COLO829 (cell line): ENCODE measurements at places on chromosomes 12 and 14.

DNA sequence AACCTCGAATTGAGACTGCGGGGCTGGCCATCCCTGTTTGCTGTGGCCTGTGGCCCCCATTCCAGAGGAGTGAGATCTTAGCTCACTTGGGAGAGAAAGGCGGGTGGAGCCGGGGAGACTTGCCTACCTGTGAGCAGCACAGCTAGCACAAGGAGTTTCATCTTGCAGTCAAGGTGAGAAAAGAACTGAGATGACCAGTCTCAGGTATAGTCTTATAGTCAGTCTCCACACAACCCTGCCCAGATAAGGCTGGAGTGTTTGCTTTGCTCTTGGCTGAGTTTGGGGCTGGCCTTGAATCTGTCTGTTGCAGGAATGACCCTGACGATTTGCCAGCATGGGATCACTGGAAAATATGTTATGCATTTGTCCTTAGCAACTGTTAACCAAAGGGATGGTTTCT is at the start of gene PLA2G1B:
PLA2G1B (minus strand) TSS at position 187 of the 400 bp plus-strand sequence; CDS start at position 161, 26 bp downstream.
- no peak for DNase-seq

GRCh38 chr12:18750085-18750484 is 12.2 kb downstream of the CAPZA3 start:
- no peak for DNase-seq

- no peak for DNase-seq
These were observed 338.8 kb upstream of the DDHD1 start for GRCh38 chr14:53491884-53492277.

GRCh38 chr12:23464241-23464812 is 485.1 kb downstream of the SOX5 start:
- no peak for DNase-seq

DNA sequence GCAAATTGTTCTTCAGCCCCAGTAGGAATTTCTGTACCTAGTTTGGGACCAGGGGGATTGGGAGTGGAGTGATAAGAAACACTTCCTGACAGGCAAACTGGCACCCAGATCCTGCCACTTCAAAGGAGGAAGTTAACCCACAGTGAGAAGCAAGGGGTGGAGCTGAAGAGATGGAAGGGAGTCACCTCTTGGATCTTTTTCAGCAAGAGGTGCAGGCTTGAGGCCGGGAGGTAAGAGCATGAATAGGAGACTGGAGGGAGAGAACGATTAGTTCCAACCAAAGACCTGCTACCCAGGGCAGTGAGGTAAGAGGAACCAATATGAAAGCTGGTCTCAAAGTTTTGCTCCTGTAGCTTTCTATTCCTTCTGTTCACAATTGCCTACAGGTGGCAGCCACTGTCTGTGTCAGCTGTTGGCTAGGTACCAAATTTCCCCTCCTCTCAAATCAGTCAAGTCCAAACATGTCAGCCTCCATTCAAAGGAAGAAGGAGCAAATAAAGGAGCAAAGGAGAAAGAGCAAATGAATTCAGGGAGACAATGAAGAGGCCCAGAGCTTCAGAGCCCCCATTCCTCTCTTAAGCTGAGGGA is 14.9 kb upstream of the TAC3 start:
- DNase-seq, result no peak

DNA sequence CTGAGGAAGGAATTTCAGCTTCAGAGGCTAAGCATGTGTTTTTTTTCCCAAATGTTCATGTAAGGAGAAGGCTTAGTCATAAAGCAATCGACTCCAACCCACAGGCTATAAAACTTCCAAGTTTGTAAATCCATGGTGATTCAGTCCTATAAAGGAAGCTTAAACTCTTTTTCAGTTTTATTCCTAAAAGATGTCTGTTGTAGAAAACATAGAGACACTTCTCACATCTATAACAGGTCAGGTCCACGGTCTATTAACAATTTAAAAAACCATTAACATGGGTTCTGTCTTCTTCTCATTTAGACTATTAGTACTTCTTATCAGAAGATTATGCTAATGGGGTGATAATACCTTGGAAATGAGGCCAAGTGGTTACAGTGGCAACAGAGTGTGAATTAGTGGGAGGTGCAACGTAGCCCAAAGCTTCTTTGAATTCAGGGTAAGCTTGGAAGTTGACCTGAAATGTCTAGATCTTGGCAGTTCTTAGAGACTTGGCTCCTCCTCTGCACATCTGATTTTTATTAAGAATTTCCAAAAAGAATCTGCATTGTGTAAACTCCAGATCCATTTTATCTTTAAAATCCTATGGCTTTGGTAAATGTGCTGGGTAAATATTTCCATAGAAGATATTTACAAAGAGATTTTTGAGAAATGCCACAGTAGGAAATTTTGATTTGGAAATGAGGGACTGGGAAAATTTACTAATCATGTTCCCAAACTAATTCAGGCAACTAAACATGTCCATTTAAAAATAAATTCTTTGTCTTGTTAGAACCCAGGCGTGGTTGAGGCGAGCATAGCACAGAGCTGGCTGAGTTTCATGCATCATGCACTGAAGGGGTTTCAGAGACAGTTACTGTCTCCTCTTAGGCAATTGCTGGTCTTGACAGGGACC is 86.4 kb downstream of the EML1 start:
- DNase-seq, result peak; percentile 61

GRCh38 chr14:101064718-101065117 is 161.2 kb upstream of the RTL1 start:
- DNase-seq, result no peak

DNA sequence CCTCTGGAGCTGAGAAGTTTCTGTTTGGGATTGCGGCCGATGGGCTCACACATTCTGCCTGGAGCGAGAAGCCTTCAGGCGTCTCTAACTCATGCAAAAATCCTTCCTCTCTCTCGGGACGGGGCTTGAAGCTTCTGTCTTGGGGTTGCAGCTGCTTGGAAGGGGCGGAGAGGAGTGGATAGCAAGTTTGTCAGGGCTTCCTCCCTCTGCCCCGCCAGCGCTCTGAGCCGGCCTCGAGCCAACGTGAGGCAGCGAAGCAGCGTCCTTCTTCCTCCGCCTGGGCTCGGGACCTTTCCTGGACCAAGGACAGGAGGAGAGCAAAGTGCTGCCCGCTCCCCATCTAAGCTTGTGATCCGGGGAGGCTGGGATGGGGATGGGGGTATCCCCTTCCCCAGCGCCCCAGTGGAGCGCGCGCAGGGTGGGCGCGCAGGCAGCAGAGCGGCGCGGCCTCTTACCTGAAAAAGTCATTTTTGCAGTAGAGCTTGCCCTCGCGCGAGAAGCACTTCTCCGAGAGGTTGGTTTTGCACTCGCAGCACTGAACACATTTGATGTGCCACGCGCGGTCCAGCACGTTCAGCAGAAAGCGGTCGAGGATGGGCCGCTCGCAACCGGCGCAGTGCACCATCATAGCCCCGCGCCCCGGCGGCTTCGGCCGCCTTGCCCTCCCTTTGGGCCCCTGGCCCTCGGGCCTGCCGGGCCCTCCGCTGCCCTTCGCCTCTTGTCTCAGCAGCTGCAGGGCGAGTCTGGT is 626 bp downstream of the LHX5 start:
- no peak for DNase-seq

- DNase-seq, result no peak
These were observed 114.0 kb downstream of the SLC41A2 start for GRCh38 chr12:104844123-104844522.

- DNase-seq, result no peak
These were observed 1401.8 kb downstream of the FSCB start for GRCh38 chr14:43105305-43105704.

- no peak for DNase-seq
These were observed 39.7 kb upstream of the PSMA6 start for GRCh38 chr14:35252451-35252868.

GRCh38 chr14:37343307-37344094 is 145.8 kb downstream of the MIPOL1 start:
- no peak for DNase-seq

GRCh38 chr12:93111773-93112172 is 182.7 kb upstream of the EEA1 start:
- no peak for DNase-seq

DNA sequence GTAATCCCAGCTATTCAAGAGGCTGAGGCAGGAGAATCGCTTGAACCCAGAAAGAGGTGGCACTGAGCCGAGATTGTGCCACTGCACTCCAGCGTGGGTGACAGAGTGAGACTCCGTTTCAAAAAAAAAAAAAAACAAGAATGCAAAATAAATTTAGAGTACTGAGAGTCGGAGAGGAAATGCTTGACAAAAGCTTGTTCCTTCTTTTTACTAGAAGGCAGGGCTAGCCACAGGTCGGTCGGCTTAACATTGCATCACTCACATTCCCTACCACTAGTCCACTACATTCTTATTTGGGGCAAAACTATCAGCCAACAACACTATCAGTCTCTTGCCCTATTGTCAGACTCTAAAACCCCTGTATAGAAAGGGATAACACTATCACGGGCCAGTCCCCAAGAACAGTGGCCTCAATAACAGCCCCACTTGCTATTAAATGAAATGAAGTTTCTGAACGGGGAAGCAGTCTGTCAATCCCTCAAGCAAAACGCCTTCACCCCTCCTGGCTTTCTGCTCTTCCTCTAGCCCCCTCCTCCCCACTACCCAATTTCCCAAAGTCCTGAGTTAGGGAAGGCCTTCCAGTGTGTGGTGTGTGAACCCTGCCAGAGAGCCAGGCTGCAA is 1.0 kb downstream of the RNF41 start:
- no peak for DNase-seq

- no peak for DNase-seq
These were observed 110.0 kb downstream of the EFCAB11 start for GRCh38 chr14:89844508-89844907.

DNA sequence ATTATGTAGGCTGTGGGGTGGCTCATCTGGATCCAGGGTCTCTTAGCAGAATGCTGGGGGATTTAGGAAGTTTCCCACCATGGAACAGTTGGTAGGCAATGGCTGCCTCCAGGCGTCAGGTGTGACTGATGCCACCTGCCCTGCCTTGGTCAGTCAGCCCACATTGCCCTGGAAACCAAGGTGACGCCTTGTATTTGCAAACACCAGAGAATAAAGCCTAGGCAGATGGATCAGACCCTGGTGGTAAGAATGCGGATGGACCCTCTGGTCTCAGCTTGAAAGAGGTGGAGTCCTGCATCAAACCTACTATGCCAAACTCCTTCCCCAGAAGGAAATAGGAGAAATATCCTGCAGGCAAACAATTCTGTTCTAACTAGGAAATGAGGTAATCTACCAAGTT is 38.2 kb downstream of the NCKAP5L start:
- DNase-seq, result no peak

DNA sequence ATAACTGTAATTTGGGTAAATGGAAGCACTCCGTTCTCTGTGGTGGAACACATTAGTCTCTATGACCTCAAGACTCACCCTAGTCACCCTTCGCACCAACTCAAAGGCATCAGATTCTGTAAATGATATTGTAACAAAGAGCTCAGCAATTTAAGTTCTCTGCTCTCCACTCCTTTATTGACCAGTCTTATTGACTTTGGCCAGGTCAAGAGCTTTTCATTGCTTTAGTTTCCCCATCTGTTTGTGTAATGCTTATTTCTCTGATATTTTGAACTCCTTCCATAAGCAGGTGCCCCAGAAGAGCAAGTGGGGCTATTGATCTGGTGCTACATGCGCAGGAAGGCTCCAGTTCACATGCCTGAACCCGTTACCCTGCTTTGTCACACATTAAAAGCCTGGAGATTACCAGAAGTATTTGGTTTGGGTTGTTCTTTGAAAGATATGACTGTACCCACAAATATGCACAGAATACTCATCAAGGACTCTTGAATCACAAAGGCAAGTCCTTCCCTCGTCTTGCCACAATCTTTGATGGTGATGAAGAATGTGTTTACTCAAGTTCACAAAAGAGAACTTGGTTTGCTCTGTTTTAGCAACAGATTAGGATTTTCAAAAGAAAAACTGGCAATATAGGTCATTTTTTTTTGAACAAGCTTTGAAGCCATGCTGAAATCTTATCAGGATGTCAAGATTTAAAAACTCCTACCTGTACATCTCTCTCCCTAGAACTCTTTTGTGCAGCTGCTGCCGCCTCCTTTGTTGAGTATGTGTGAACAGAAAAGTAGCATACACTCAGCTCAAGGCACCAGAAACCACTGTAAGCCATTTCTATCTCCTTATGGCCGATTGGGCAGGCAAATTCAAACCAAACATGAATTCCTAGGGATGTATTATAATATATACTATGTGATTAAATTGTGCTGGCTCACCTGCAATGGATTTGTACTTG is 193.9 kb downstream of the BCAT1 start:
- no peak for DNase-seq

DNA sequence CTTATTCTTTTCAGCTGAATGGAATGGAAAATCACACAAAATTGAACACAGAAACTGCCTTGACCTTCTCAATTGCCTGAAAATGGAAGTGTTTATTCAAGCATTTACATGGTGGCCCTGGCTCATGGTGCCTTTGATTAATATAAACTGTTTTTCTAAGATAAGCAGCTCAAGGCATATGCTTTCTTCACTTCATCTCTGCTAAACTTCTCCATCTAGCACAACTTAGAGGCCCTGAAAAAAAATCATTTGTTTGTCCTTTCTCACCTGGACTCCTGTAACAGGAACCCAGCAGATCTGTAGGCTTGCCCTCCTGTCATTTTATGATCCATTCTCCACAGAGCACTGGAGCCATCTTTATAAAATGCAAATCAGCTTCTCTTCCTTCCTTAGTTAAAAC is 117.5 kb upstream of the KRR1 start:
- no peak for DNase-seq

- no peak for DNase-seq
These were observed 2.6 kb downstream of the TSPAN8 start for GRCh38 chr12:71155225-71155624.

GRCh38 chr12:115147916-115148315 is 463.9 kb upstream of the TBX3 start:
- DNase-seq, result no peak

GRCh38 chr12:75041472-75041871 is 168.2 kb downstream of the KCNC2 start:
- no peak for DNase-seq

- no peak for DNase-seq
These were observed 46.9 kb downstream of the DUSP6 start for GRCh38 chr12:89305373-89305772.

DNA sequence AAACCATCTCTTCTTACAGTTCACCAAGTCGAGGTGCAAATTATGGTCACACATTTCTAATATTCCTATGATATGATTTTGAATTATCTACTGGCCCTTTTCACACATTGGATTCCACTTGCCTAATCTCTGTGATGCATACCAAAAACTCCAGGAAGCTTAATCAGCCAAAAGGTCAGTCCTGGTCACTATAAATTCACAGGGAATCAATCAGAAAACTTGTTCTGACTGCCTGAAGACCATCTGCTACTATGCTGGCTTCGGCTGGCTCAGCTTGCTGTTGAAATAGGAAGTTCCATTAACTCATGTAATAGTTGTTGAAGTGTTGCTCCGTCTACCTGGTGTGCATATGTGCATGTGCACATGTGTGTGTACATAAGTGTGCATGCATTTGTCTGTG is 142.8 kb upstream of the FLRT2 start:
- DNase-seq, result no peak

GRCh38 chr14:100806386-100806785 is 19.5 kb upstream of the MEG3 start:
- DNase-seq, result no peak

- DNase-seq, result peak; percentile 53
These were observed 9.3 kb downstream of the CCDC196 start for GRCh38 chr14:66495218-66496098.
